ENCODE measurements at places on chromosomes 4 and X.
A peak's percentile ranks its signal among the peaks of the same experiment; 100 is the strongest.

GRCh38 chrX:56000729-56001128, 231.4 kb upstream of the KLF8 start:
- DNase-seq: no peak

GRCh38 chrX:123610915-123611314, 121.9 kb downstream of the THOC2 start:
- DNase-seq: no peak

DNA sequence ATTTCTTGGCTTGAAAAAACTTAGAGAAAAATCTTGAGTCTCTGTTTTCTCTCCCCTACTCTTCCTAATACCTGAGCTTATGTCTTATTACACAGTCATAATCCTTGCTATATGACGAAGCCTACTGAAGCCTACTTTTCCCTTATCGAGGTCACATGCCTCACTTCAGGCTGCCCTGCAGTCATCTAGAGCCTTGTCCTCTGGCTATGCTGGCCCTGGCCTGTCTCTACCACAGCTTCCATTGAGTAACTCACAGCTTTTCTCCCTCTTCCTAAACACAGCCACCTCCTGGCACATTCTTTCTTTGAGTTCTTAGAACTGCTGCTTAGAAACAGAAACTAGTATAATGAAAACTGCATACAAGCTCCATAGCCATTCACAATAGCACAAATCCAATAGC, 1698.3 kb downstream of the STIM2 start:
- no peak for DNase-seq

DNA sequence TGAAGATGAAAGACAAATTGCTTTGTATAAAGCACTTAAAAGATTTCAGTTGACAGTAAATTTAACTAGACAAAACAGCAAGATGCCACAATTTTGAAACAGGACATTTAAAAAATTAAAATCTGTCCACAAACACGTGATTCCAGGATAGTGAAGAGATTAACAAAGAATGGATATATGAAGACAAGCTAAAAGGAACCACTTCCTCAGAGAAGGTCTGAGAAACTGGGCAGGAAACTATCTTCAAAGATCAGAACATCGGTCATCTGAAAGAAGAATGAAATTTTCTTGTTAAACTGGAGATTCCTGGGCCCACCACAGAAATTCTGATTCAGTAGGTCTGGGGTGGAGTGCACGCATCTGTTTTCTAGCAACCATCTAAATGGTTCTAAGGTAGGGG, 1.4 kb downstream of the RWDD4 start:
- no peak for DNase-seq

DNA sequence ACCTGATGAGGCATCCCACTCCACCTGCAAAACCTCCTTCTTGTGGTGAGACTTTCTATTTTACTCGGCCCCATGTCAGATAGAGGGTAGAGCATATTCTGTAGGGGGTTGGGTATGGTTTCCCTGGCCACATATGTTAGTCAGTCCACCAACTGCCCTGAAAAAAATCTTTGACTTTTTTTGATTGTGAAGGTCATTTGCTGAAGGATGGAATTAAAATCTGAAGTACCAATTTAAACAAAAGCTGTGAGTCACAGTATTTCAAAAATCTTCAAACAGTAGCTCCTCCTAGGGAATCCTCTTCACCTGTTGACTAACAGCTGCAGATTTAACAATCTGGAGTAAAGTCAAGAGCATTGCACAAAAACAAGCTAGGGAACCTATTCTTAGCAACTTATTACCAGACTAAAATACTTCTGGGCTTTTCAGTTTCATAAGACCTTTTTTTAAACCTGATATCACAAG, 8.0 kb upstream of the CCDC110 start:
- DNase-seq: no peak

- DNase-seq: no peak
Measured at GRCh38 chr4:138935135-138935807, 80.3 kb upstream of the NOCT start.

- no peak for DNase-seq
Measured at GRCh38 chrX:153408221-153408721, 3.0 kb upstream of the ZFP92 start.

DNA sequence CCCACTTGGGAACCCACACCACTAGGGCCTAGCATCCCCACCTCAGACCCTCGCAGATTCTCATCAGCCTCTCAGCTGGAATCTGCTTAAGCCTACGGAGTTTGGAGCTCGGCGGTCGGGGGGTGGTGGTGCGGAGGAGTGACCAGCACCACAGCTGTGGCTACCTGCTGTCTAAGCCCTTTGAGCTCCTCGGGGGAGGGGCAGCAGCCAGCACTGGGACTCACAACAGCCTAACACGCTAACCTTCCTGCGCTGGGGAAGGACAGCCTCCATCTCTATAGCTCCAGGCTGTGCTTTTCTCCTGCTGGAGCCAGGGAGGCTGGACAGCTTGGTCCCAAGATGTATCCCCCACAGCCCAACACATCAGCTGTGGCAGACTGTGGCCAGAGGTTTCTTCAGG, 281.5 kb downstream of the USP46 start:
- DNase-seq: no peak

- no peak for DNase-seq
Measured at GRCh38 chr4:152458801-152459302, 77.0 kb downstream of the FBXW7 start.

DNA sequence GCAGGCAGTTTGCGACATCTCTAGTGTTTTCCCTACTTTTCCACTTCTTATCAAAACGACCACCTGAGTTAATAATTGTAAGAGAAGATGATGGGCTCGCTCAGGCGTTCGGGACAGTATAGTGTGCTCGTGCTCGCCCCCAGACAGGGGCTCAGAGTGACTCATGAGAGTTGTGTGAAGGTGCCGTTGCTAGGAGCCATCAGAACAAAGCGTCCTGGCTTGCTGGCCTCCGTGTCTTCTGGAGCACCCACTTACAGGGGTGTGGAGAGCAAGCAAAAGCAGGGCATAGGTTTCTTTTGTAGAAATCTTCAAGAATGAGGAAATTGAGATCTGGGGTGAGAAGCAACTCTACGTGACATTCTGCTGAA, 73.0 kb upstream of the ADGRG2 start:
- DNase-seq: no peak

GRCh38 chrX:106898462-106898861, 4.7 kb downstream of the RIPPLY1 start:
- no peak for DNase-seq

DNA sequence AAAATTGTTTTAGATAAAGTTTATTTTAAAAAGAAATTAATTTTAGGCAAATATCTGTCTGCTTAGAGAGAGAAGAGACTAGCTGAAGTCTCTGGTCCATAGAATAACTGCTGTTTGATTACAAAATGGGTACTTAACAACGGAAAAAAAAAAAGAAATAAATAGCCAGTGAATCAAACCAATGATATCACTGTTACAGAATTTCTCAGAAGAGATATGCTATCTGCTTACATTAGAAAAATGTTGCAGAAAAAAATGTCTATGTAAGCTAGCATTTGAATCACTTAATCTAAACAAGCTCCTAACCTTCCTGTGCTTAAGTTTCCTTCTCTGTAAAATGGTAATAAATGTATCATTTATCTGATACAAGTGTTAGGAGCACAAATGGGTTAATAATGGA, 189.9 kb downstream of the IL15 start:
- DNase-seq: no peak

GRCh38 chrX:45683914-45684313, 483.2 kb upstream of the DIPK2B start:
- DNase-seq: no peak

- DNase-seq: no peak
Measured at GRCh38 chr4:76588274-76588673, 153.2 kb downstream of the SHROOM3 start.

DNA sequence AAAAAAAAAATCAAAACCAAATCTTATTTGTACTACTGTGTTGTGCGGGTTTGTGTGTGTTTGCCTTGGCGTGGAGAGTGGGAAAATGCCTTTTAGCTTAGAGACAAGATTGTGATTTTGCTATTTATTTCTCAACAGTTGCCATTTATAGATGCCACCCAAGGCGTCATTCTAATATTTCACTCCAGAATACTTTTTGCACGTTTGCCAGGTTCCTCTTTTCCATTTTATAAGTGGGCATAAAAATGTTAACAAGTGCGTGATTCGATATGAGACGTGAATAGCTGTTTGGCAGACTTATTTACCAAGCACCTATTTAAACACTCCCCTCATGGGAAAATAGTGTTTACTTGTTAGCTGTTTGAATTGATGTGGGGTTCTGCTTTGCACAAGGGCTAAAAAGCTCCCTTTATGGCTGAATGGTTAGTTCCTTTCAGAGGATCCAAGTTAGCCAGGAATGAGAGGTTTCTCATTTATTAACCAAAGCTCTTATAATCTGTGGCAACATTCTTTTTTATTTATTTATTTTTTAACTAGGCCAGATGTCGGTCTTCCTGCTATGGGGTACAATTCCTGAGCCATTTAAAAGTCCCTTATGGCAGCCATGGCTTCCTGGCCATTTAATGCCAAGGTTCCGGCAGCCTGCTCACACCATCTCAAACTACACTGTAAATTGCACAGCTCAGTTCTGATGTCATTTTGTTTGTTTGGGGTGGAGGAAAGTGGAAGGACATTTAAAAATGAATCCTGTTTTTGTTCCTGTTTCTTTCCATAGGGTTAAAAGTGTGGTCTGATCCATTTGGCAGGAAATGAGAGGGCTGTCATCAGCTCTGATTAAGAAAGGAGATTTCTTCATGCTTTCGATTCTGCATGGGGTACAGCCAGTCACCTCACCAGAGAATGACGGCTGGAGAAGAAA, 14.6 kb downstream of the SMIM20 start:
- no peak for DNase-seq

DNA sequence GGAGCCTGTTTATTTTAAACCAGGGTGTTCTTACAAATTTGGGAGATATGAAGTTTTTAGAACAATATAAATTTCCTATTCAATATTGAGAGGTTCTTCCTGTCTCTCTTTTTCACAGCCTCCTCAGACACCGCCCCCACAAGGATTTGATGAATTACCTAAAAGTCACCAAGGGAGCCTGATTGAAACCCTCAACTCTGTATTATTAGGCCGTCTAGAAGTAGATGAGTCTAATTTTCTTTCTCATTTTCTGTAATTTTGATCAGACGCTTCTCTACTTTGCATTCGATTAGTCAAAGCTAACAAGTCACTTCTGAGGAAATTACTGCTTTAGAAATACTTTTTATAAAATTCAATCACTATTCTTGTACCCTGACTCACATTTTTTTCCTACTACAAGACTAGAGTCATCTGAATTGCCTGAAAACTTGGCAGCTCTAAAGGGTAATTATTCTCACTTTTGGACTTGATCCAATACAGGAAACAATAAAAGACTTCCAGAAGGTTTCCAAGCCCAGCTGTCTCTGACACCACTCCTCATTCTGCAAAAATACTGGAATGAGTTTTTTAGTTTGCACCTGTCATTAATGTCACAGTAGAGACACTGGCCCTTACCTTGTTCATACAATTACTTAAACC, 111.2 kb downstream of the ELOVL6 start:
- peak; percentile 8 for DNase-seq
